Hematopoietic multipotent progenitor cell treated with erythropoietin and hydrocortisone succinate and interleukin-3 and kit ligand, for 17 days (in vitro differentiated cells): ENCODE measurements at places on chromosomes 1 and 21.

DNA sequence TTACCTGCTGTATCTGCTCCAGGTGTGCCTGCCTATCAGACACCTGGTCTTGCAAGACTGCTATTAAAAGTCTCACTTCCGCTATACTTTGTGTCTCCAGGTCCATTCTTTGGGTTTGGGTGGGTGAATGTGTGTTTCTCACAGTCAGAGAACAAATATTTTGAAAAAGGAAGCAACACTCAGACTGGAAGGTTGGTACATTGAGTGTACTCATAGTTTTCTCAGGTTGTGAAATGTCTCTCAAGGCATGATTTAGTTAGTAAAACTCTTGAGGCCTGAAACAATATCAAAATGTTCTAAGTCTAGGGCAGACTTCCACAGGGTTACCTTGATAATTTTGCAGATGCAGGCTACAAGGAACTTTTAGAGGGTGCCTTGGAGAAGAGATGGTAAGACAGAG lies 429.9 kb upstream of the ZRANB2 start:
- no peak for DNase-seq

DNA sequence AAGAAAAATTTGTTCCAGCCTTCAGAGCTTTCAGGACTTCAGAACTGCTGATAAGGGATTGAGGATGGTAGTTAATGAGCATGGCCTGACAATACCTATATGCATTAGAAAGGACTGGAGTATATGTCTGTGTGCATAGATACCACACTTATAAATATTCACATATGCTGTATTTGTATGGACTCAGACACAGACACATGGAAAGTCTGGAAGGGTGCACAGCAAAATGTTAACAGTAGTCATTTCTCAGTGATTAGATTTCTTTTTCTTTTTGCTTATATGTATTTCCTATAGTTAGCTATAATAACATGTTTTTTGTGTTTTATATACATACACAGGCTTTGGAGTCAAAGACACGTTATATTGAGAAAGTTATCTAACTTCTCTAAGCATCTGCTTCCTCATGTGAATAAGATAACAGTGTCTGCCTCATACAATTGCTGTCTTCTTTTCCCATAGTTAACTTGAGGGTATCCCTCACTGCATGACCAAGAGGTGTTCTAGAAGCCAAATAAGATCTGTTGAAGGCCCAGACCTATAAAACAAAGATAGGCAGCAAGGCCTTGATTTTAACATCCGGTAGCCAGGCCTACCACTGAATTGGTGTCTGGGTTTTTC lies 31.3 kb downstream of the INPP5B start:
- no peak for DNase-seq

DNA sequence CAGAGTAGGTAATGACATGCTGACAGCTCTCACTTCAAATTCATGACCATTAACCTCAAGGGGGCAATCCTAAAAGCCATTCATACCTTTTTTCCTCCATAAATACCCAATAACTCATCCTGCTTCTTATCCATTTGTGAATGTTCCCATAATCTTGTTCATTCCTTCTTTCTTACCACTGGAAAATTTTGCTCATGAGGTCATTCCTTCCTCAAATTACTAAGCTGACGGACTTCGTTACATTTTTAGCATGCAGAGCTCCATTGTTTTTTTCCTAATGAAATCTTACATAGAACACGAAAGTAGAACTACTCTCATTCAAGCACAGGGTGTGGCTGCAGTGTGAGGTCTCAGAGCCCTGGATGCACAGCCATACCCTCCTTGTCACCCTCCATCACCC lies 276.5 kb upstream of the DPYD start:
- no peak for DNase-seq

DNA sequence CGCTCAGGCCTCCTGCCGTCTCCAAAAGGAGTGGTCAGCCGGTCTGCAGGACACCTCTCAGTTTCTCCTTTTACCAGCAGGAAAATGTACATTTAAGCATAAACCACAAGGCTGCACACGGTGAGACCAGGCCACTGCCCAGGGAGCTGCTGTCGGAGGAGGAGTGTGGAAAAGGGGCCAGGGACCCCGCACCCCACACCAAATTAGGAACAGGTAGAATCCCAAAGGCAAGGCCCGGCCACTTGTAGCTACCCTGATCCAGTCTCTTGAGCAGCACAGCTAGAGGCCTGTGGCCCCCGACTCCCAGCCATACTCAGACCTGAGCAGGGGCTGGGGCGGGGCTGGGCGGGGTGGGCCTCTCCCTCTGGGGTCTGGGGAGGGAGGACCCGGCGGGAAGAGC lies 78.0 kb downstream of the PIK3CD start:
- no peak for DNase-seq

- no peak for DNase-seq
Measured at GRCh38 chr1:179322557-179322956, 29.0 kb downstream of the SOAT1 start.

GRCh38 chr1:89757532-89757931 lies 63.3 kb upstream of the LRRC8D start:
- DNase-seq: no peak
